ENCODE measurements at places on chromosomes 4 and X. TPM values are rescaled to one million over a fixed set of nuclear protein-coding genes. Genes with fewer than 3 reads are reported as not detected.

SPANXN3 gene
- total RNA-seq = not detected

DAPP1 gene
- not detected for total RNA-seq

ATP1B4 gene
- not detected for total RNA-seq

TMPRSS11F gene
- total RNA-seq = not detected

BMX gene
- not detected for total RNA-seq

CXorf49 gene
- total RNA-seq = not detected

GALNTL6 gene
- total RNA-seq = 0.06 TPM

GPR78 gene
- total RNA-seq = not detected

MAGEB10 gene
- not detected for total RNA-seq

SCML2 gene
- total RNA-seq = 6.8 TPM

GAGE1 gene
- total RNA-seq = not detected

HELT gene
- not detected for total RNA-seq

MAGEA11 gene
- total RNA-seq = not detected

Measured in A549 treated with ZK216348 at 1 μM for 4 hours (cell line).